ENCODE measurements at places on chromosomes 13 and 19.

DNA sequence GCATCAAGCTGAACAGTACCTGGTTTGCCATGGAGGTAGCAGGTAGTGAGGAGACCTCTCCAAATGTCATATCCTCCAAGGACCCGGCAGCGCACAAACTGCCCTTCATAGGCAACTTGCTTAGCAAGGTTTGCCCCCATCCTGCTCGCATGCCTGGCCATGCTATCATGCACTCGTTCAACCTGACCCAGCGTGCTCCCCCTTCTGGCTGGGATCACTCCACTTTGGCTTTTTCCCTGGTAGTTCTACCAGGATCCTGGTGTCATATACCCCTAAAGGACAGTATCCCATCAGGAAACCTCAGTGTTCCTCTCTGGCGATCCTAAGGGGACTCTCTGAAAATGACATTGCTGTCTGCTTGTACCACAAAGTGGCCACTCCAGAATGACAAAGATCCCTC lies 38.6 kb upstream of the ZNF30 start:
- no peak for DNase-seq

GRCh38 chr19:51511353-51511752 lies 9.8 kb upstream of the SIGLEC12 start:
- DNase-seq, result no peak

DNA sequence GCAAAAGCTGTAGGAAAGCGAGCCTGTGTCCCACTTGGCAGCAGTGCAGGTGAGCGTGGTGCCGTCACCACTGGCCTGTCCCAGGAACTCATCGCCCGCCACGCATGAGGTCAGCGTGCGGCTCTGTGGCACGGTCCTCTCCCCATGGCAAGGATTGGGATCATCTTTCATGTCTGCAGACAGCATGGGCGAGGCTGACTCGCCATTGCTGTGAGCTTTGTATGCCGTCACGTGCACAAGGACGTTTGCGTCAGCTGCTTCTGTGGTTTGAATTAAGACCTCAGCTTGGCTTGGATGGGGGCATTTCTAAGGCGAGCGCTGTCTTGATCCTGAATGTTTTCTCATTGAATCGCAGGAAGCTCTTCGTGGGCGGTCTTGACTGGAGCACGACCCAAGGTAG lies 9.8 kb downstream of the DAZAP1 start:
- no peak for DNase-seq

- no peak for DNase-seq
These were observed 8.3 kb downstream of the HMGB1 start for GRCh38 chr13:30457306-30457891.

- DNase-seq, result no peak
These were observed 462.5 kb upstream of the KLF12 start for GRCh38 chr13:74596691-74597090.

DNA sequence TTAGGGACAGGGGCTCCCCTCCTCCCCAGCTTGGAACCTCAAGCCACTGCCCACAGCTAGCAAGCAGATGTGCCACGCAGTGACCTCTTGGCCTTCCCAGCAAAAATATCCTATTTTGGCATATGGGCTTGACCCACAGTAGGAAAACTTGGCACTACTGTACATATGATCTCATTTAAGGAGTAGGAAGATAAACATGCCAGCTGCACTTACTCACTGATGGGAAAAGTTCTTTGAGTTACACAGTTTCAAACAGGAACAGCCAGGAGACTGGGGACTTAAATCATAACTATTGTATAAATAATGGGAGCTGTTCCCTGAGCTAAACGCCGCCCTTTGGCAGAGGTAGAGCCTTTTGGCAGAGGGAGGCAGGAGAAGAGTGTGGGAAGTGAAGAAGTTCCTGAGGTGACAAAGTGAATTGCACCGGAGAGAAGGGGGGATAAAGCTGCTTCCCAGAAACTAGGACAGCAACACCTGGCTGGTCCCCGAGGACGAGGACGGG lies 6.1 kb downstream of the SACS start:
- peak; percentile 77 for DNase-seq

DNA sequence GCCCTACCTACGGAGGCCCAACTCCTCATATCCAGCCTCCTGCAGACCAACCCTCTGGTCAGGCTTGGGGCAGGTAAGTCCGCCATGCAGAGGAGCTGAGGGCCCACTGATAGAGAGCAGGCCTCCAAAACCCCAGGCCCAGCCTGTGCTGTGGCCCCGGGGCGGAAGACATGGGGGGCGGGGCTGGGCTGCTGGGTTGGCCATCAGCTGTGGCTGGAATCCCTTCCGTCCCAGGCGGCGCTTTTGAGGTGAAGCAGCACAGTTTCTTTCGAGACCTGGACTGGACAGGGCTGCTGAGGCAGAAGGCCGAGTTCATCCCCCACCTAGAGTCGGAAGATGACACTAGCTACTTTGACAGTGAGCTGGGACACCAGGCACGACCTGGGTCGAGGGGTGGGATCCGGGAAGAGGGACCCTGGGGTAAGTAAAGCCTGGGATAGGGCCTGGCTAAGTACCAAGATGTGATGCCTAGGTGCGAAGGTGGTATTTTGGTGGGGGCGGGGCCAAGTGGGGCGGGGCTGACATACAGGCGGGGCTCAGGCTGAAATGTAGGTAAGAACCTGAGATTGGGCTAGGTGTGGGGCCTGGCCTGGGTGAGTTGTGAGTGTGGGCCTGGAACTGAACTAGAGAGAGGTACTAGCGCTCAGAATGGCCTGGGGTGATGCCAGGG lies 15.4 kb downstream of the DNASE2 start:
- DNase-seq, result no peak

- DNase-seq, result no peak
These were observed 84.1 kb upstream of the KLF12 start for GRCh38 chr13:74218291-74218690.

GRCh38 chr13:114110091-114110829 lies 22.2 kb downstream of the RASA3 start:
- no peak for DNase-seq

GRCh38 chr13:51831519-51831918 lies 13.5 kb downstream of the TMEM272 start:
- no peak for DNase-seq
